Small intestine (tissue), 16 donors: ENCODE measurements at places on chromosomes 16 and 17. TPM values are rescaled to one million over a fixed set of nuclear protein-coding genes. Genes with fewer than 3 reads are reported as not detected.

DNA sequence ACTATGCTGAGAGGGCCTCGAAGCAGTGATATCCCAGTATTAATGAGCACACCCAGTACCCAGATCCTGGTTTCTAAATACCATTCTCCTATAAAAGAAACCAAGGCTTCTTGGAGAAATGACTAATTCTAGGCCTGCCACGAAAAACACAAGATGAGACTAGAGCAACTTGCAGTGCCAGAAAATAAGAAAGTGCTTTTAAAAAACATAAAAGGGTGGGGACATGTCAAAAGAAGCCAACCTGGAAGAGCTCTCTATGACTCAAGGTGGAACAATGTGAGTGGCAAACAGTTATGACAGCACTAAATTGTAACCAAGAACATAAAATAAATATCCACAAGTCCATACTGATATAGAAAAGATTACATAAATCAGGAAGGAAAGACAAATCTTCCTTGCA is 153.2 kb upstream of the KCNJ18 start:
- no peaks in the 10 kb centered on the region for H3K4me1 ChIP-seq
- no peaks in the 10 kb centered on the region for H3K36me3 ChIP-seq
- H3K27ac ChIP-seq, result no peak overlapping the region
- H3K27me3 ChIP-seq, result no peaks in the 10 kb centered on the region
- H3K4me3 ChIP-seq, result no peak overlapping the region
- no peak for DNase-seq

The KRT15 gene
- 0.62 TPM for polyA plus RNA-seq

DNA sequence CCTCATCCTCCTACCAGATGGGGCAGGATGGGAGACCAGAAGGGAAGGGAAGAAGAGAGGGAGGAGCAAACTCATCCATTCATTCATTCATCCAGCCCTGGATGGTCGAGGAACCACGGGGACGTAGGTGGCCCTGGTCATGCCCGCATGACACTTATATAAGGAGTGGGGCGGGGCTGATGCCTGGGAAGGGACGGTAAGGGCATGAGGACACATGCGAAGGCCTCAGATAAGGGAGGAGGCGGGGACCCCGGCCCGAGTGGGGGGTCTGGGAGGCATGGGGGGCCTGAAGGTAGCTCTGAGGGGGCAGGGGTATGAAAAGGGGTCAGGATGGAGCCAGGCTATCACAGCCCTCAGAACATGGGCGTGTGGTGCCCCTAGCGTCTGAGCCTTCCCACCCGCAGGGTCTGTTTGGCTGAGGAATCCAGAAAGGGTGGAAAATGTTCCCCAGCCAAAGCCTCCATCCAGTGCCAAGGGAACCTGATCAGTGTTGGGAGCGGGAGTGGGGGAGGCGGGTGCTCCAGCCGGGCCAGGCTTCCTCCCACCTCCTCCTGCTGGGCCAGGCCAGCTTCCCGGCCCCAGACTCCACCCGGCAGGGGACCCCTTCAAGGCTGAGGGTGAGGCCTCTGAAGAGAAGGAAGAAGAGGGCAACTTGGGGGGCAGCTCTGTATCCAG is 17.6 kb upstream of the CD79B start:
- no peak overlapping the region for H3K4me3 ChIP-seq
- no peaks in the 10 kb centered on the region for H3K27me3 ChIP-seq
- H3K27ac ChIP-seq, result no peak overlapping the region
- H3K36me3 ChIP-seq, result no peaks in the 10 kb centered on the region

DNA sequence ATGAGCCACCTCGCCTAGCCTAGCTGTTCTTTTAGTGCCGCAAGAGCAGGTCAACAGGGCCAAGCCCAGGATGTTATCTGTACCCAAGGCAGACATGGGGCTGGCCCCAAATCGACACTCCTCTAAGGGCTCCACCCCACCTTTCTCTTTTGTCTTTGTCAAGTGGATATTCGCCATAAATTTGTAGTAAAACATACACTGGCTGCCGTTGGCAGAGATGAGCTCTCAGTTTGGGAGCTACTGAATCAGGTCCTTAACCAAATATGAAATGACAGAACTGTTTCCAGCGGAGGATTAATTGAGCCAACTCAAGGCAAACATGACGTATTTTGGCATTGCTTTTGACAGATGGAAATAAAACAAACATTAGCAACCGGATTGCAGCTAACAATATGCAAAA is 556.9 kb upstream of the CDH5 start:
- no peaks in the 10 kb centered on the region for H3K27me3 ChIP-seq
- no peaks in the 10 kb centered on the region for H3K4me1 ChIP-seq
- DNase-seq, result no peak
- no peak overlapping the region for H3K27ac ChIP-seq

GRCh38 chr17:51435171-51435552 is 174.8 kb downstream of the UTP18 start:
- no peaks in the 10 kb centered on the region for H3K36me3 ChIP-seq
- no peak for DNase-seq
- no peak overlapping the region for H3K4me3 ChIP-seq
- H3K4me1 ChIP-seq, result no peaks in the 10 kb centered on the region

DNA sequence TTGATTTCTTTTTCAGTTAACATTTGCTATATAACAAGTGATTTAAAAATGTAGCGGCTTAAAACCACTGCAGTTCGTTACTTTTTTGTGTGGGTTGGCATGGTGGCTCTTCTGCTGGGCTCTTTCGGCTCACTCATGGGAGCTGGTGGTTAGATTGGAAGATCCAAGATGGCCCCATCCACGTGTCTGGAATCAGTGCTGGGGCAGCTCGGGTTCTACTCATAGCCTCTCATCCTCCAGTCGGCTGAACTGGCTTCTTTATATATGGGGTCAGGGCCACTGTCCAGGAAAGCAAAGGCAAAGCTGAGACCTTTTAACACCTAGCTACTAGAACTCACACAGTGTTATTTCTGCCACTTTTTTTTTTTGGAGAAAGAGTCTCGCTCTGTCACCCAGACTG is 73.8 kb downstream of the SNX29 start:
- H3K4me1 ChIP-seq, result no peaks in the 10 kb centered on the region
- no peaks in the 10 kb centered on the region for H3K27me3 ChIP-seq
- no peak overlapping the region for H3K27ac ChIP-seq
- no peak overlapping the region for H3K4me3 ChIP-seq
- H3K36me3 ChIP-seq, result no peaks in the 10 kb centered on the region

DNA sequence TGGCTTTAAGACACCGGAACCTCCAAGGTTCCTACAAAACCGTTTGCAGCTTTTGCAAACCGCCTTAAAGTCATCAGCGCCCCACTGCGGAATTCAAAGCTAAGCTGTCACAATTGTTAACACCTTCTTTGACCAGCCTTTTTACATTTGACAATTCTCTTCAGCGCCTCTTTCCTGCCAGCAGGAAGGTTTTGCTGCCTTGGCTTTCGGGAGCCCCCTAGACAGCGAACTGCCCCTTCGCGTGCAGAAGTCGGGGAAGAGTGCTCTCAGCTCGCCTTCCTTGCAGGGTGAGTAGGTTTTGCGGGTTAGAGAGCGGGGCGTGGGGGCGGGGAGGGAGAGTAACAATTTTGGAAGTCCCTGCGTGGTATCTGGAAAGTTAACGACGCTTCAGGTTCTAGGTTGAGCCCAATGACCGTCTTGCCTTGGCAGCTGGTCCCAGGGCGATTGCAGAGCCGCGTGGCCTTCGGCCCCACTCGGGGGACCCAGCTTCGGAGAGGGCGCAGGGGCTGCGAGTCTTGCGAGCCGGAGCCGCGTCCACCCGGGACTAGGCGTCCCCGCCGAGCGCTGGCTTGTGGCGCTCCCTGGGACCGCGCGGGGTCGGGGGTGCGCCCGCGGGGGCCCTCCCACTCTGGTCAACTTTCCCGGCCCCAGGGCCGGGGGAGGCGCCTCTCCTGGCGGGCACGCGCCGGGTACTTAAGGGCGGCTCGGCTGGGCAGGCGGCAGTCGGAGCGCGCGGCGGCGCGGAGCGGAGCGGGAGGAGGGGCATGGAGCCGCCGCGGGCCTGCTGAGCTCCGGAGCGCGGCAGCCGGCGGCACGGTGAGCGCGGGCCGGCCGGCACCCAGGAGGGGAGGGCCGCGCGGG is at the start of gene HAS3:
HAS3 (plus strand) TSS at position 153 of the 861 bp plus-strand sequence. CDS start 3,743 bp downstream, outside the sequence.
- H3K27ac ChIP-seq, result no peak within 1 kb of the TSS
- H3K4me1 ChIP-seq, result no peaks in the 10 kb centered on the region
- H3K36me3 ChIP-seq, result no peaks in the 10 kb centered on the region
- H3K4me3 ChIP-seq, result peak within 1 kb of the TSS; percentile 46

DNA sequence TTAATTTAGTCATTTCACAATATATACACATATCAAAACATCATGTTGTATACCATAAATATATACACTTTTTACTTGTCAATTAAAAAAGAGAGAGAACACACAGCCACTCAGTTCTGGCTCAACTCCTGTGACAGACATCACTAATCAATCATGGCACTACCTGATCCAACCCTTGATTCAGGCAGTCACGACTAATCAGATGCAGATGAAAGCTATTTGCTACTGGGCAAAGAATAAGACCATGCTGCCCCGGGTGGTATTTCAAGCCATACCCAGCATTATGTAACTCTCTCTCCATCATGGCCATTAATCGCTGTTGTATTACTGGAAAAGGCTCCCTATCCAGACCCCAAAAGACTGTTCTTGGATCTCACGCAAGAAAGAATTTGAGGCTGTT is 345.7 kb downstream of the HAPSTR1 start:
- H3K4me3 ChIP-seq, result no peak overlapping the region
- H3K27ac ChIP-seq, result no peak overlapping the region
- no peaks in the 10 kb centered on the region for H3K27me3 ChIP-seq
- H3K4me1 ChIP-seq, result no peaks in the 10 kb centered on the region
- no peak for DNase-seq
- no peaks in the 10 kb centered on the region for H3K36me3 ChIP-seq

- H3K36me3 ChIP-seq, result no peaks in the 10 kb centered on the region
- no peak overlapping the region for H3K4me3 ChIP-seq
- DNase-seq, result no peak
Observed at GRCh38 chr17:77436481-77436880, 295.7 kb downstream of the SEC14L1 start.

DNA sequence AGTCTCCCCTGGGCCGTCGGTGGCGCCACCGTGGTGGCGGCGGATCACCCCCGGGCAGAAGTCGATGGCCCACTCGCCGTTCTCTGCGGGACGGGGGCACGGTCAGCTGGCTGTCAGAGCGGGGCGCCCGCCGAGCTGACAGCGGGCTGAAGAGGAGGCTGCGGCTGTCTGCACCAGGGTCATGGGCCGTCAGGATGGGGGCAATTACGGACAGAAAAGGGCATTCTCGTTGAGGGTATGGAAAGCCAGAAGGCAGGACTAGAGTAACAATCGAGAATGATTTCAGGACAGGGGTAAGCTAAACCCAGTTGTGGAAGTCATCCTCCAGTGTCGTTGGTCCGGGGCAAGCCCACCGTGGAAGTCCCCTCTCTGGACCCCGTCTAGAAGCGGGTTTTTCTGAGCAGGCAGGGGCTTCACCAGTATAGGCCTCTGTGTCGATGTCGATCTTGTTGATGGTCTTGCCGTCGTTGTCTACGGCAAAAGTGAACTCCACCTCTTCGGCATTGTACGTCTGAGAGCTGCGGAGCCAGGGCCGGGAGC is 1.7 kb downstream of the CHRNE start:
- peak overlapping the region; percentile 53 for H3K4me3 ChIP-seq
- no peaks in the 10 kb centered on the region for H3K4me1 ChIP-seq
- H3K27ac ChIP-seq, result no peak overlapping the region
- no peaks in the 10 kb centered on the region for H3K27me3 ChIP-seq
- peak; percentile 30 for DNase-seq

DNA sequence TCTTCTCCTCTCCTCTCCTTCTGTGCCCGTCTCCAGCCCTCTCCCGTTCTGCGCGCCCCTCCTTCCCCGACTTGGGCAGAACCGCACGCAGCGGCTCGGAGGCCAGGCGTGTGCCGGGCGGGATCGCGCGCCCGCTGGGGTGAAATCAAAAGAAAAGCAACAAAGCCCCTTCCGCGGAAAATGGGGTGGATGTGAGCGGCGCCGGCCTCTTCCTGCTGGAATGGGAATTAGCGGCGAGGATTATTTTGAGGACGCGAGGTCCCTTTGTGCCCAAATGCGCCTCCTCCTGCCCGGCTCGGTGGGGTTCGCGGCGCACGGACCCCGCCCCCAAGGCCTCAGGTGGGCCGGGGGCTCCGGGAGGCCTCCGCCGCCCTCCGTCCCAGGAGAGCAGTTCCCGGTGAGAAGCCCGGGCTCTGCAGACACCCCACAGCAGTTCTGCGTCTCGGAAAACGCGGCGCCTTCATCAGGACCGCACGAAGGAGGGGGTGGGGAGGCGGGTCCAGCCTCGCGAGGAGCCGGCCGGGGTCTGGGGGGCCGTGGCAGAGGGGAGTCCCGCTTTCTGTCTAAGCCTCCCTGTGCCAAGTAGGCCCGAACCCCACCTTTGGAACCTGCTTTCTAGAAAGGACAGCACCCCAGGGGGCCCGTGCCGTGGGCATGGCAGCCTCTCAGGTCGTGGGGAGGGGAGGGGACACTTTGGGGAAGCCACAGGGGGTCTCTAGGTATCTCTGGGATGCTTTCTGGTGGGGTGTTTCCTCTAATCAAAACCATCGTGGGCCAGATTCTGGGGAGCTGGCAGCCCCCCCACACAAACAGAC is 91.0 kb upstream of the CBX4 start:
- no peak overlapping the region for H3K4me3 ChIP-seq
- peaks cover 8% of the 10 kb centered on the region for H3K4me1 ChIP-seq
- H3K27me3 ChIP-seq, result peaks cover 7% of the 10 kb centered on the region
- H3K27ac ChIP-seq, result no peak overlapping the region

The CCDC200 gene
- polyA plus RNA-seq, result 54.2 TPM

DNA sequence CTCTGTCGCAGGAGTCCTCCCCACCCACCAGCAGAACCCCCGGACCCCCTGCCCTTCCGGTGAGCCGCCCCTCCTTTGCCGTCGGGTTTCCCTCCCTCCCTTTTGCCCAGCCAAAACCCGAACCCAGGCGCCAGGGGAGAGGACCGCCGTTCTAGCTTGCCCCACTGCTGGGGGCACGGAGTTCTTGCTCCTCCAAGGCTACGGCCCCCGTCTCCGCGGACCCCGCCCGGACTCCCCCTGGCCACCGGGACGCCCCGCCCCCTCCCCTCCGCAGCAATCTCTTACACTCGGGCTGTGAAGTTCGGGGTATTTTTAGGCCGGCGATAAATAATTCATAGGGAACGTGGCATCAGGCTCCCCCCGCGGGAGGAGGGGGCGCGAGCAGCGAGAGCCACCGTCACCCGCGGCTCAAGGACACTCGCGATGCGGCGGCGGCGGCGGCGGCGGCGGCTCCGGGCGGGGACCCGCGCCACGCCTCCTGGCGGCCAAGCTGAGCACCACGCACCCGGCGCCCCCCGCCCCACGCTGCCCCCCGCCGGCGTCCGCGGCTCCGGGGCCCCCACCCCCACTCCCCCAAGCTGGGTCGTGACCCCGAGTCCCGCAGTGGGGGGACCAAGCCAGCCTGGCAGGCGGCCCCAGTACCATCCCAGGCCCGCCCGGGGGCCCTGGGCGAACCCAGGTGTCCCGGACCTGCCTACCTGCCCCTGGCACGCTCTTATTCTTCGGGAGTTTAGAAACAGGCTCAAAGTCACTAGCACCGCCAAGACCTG is at the start of gene GRIN2C:
GRIN2C (minus strand) TSS at position 427 of the 770 bp plus-strand sequence. CDS start 4,793 bp downstream, outside the sequence.
- peaks cover 34% of the 10 kb centered on the region for H3K27me3 ChIP-seq
- peaks cover 7% of the 10 kb centered on the region for H3K36me3 ChIP-seq
- no peak within 1 kb of the TSS for H3K4me3 ChIP-seq

The ACSM5 gene
- not detected for polyA plus RNA-seq

DNA sequence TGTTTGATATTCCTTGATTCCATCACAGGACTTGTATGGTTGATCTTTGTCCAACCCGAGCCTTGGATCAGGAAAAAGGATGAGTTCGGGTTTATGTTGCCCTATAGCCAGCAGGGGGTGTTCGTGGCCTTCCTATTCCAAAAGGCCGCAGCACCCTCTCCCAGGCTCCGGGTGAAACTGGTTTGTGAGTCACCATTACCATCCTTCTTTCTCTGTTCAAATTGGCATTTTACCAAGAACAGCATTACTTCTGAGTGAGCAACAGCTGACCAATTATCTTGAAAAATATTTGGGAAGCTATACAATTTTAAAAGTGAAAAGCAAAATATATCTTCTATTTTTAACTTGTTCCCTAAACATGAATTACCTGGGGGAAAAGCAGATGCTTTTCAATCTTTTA is 24.3 kb upstream of the KRT20 start:
- no peaks in the 10 kb centered on the region for H3K36me3 ChIP-seq
- H3K4me3 ChIP-seq, result no peak overlapping the region
- no peaks in the 10 kb centered on the region for H3K27me3 ChIP-seq
- DNase-seq, result peak; percentile 94
- peaks cover 15% of the 10 kb centered on the region for H3K4me1 ChIP-seq
